ENCODE measurements at places on chromosomes 2 and 18.

DNA sequence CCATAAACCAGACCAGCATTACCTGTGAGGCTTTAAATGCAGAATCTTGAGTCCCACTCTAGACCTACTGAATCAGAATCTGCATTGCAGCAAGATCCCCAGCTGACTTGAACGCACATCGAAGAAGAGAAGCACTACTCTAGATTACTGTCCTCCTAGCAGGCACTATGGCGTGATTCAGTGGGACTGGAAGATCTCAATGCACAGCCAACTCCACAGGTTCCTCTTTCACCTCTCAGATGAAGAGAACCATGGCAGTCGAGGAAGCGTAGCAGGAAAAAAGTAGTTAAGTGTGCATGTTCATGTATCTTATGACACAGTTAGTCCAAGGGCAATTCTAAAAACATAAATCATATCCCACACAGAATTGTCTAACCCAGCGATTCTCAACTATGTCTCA is 97.4 kb downstream of the STK39 start:
- ATAC-seq, result no peak

GRCh38 chr2:188524519-188525113 is 232.9 kb downstream of the GULP1 start:
- ATAC-seq, result no peak

- ATAC-seq, result no peak
These were observed 17.4 kb upstream of the ANKRD53 start for GRCh38 chr2:70960833-70961647.

- no peak for ATAC-seq
These were observed 81.4 kb downstream of the CDCA7 start for GRCh38 chr2:173436088-173436487.
